Fibroblast of skin of right biceps (primary cell): ENCODE measurements at places on chromosomes 1 and 21.

DNA sequence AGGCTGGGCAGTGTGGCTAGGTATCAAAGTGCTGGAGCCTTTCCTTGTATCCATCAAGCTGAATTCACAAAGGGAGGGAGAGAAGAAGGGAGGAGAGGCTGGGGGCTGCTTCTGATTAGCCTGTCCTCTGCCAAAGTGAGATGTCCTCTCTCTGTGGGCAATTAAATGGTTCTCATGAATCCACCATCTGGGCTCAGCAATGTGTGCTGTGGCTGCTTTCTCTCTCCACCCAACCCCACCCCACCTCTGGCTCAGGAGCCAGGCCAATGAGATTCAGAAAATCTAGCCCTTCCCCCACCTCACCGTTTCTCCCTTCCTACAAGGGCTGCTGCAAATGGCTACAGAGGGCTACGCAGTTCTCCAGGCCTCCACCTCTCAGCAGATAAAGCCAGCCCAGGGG is 154.6 kb downstream of the TENT5C start:
- no peak for DNase-seq

- DNase-seq, result peak; percentile 86
Measured at GRCh38 chr1:92961896-92962752, 862 bp upstream of the DIPK1A start.

DNA sequence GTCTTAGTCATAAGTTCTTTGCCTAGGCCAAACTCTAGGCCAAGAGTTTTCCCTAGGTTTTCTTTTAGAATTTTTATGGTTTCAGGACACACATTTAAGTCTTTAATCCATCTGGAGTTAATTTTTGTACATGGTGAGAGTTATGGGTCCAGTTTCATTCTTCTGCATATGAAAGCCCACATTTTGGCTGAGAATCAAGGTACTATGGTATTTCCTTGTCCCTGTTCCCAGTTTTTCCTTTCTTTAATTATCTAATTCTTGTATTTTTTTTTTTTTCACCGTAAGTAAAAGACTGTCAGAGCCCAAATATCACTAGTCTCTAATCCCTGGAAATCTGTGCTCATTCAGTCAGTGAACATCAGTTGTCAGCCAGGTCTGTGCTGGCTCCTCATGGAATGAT is 105.4 kb downstream of the MAP3K21 start:
- DNase-seq, result peak; percentile 8

DNA sequence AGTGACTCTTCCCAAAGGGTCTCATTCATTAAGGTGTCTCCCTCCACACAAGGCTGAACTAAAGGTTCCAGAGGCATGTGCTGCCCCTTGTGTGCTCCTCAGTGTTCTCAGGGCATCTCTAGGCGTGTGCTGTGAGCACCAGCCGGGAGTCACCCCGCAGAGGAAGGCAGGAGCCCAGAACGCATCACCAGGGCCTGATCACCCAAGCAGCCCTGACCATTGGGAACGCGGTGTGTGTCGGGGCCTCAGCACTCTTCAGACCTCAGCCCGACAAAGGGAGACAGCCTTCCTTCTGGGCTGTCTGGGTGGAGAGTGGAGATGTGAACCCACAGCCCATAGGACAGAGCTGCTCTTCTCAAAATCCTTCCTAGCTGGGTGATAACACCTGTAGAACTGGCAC is 9.1 kb downstream of the SLC37A1 start:
- no peak for DNase-seq

- DNase-seq, result no peak
Measured at GRCh38 chr1:92051948-92052347, 22.2 kb downstream of the EPHX4 start.

DNA sequence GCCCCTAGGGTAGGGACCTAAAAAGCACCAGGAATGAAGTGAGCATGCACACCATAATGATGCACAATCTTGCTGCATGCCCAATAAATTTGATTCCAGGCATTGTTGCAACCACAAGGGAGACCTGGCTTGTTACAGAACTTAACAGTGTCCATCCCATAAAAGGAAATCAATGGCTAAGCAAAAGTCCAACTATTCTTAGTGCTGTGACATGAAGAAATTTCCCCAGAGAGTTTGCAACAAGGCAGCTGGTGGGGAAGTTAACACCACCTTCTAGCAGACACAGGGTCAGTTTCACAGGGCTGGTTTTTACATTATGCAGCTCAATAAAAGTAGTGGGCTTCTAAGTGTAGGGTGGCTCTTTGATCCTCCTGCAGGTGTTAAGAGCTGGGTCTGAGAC is 221.1 kb downstream of the KCNJ6 start:
- no peak for DNase-seq

- no peak for DNase-seq
Measured at GRCh38 chr1:236288620-236288976, 6.8 kb upstream of the ERO1B start.

DNA sequence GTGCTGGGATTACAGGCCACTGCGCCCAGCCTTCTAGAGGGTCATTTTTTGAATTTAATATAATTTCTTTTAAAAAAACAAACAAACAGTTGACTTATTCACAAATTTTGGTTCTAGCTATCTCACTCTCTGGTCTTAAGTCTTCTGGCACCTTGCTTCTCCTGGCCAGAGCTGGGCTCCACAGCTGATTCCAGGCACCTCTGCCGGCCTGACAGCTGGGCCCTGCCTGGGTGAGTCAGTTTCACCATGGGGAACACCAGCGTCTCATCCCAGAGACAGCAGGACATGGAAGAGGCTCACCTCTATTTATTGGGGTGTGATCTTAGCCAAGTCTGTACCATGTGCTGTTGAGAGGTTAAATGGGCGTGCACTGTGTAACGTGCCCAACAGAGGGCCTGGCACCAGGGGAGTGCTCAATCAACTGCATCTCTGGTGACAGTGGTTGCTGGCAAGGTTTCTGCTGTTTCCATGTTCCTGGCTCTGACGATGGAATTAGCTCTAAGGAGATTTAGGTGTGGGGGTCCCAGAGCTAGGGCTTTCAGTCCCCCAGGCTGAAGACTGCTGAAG is 956 bp downstream of the CPLANE2 start:
- no peak for DNase-seq

DNA sequence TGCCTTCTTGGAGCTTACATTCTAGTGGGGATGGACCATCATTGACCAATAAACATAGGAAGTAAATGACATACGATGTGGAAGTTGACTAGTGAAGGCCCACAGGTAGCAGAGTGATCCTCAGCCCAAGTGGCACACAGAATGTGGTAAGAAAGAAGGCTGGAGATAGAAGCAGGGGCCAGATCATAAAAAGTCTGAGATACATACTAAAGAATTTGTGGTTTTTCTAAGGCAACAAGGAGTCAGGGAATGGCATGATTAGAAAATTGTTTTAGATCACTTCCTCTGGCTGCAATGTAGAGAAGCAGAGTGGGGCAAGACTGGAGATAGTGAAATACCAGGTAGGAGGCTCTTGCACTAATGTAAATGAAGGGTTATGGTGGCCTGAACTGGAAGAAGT is 154.0 kb downstream of the VPS13D start:
- DNase-seq, result peak; percentile 45

- DNase-seq, result peak; percentile 15
Measured at GRCh38 chr21:41369105-41369919, 7.5 kb downstream of the MX2 start.

- DNase-seq, result no peak
Measured at GRCh38 chr21:19510057-19510456, 1106.5 kb upstream of the TMPRSS15 start.

GRCh38 chr1:76503100-76503499 is 364.2 kb upstream of the ST6GALNAC5 start:
- DNase-seq, result no peak

DNA sequence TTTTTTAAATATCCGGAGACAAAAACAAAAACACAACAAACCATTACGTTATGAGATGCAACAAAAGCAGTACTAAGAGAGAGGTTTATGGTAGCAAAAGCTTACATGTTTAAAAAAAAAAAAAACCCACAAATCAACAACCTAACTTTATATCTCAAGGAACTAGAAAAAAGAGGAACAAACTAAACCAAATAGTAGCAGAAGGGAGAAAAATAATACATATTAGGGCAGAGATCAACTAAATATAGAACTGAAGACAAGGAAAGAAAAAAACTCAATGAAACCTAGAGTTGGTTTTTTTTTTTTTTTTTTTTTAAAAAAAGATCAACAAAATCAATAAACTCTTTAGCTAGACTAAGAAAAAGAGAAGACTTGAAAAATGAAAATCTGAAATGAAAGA is 34.9 kb downstream of the ZNF644 start:
- no peak for DNase-seq

DNA sequence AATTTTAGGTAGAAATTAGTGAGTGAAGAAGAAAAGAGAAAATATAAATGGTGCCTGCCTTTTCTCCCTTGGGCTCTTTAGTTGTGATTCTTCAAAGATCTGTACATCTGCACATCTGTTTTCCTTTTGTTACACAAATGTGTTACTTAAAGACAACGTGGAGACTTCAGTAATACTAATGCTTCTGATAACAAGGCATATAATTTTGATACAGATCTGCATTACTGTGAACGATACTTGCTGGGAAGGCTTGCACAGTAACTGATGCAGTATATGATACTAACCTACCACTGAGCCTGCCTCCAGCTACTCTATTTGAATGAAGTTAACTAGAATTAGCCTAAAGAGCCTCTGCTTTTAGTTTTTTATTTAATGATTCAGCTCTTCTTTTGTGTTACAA is 244.6 kb downstream of the COL11A1 start:
- DNase-seq, result no peak

GRCh38 chr1:235225299-235225698 is 64.2 kb upstream of the RBM34 start:
- no peak for DNase-seq

- no peak for DNase-seq
Measured at GRCh38 chr1:75430526-75430925, 180.4 kb downstream of the SLC44A5 start.

DNA sequence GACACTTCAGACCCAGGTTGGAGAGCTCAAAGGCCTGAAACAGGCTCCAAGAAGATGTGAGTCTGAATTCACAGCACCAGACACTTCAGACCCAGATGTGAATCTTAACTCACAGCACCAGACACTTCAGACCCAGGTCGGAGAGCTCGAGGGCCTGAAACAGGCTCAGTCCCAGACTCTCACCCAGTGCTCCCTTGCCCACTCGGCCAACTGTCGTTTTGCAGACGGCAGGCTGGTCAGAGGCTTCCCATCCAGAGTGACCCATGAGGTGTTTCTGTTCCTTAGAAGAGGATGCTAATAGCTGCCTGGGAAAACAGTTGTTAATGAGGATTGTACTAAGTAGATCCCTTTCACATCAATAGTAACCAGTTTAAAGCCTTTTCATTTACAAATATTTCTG is 88.4 kb downstream of the ADARB1 start:
- DNase-seq, result no peak

DNA sequence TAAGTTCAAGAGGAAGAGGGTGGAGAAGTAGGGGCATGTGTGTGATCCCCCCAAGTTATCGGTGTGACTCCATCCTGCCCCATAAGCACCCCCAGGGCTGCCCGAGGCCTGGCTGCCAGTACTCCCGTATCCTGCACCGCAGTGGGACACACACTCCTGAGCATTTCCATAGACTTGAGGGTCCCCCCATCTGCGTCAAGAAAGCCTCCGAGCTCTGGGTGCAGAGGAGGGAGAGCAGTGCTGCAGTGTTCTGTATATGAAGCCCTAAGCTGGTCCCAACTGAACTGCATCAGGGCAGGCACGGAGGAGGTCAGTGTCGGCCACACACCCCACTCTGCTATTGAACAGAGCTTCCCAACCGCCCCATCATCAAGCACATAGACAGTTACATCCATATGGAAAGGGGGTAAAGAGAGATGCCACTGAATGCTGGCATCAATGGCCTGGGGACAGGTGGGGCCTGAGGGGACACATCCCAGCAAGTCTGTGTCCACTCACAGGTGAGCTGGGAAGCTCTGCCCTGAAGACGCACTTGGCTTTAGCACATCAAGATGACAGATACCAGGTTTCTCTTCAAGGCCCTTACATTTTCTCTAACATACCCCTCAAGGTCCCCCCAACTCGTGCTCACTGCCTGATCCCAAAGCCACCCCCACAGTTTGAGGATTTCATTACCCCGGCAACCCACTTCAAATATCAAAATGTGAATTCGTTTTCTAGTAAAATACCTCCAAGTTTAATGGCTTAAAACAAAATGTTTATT is 64.3 kb downstream of the EVA1C start:
- DNase-seq, result no peak

GRCh38 chr1:26702680-26703038 is 6.8 kb downstream of the ARID1A start:
- DNase-seq, result no peak

- DNase-seq, result peak; percentile 42
Measured at GRCh38 chr1:14970799-14971141, 182.8 kb upstream of the TMEM51 start.

GRCh38 chr1:244964112-244964971 is 100.0 kb upstream of the HNRNPU start:
- peak; percentile 88 for DNase-seq

- DNase-seq, result peak; percentile 30
Measured at GRCh38 chr1:236058141-236058934, 6.6 kb downstream of the NID1 start.
